ENCODE measurements at places on chromosomes 6 and 20.

- no peak for DNase-seq
These were observed 29.4 kb upstream of the CCR6 start for GRCh38 chr6:167093406-167093921.

- DNase-seq = no peak
These were observed 9.4 kb upstream of the NPBWR2 start for GRCh38 chr20:64116541-64117431.

DNA sequence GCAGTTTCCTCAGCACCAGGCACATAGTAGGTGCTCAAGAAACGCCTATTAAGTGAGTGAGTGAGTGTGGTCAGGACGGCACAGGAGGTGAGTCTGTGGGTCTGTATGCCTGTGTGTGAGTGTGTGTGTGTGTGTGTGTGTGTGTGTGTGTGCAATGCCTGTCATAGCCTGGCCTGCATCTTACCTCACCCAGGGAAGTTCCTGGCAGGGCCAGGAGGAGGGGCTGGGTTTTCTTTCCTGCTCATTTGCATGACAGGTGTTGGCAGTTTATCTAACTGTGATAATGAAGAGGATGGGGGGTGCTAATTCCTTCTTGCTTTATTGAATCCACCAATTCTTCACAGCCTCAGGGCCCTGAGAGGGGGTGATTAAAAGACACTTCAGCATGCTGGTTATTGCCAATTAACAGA lies 146.7 kb upstream of the MLN start:
- no peak for DNase-seq

DNA sequence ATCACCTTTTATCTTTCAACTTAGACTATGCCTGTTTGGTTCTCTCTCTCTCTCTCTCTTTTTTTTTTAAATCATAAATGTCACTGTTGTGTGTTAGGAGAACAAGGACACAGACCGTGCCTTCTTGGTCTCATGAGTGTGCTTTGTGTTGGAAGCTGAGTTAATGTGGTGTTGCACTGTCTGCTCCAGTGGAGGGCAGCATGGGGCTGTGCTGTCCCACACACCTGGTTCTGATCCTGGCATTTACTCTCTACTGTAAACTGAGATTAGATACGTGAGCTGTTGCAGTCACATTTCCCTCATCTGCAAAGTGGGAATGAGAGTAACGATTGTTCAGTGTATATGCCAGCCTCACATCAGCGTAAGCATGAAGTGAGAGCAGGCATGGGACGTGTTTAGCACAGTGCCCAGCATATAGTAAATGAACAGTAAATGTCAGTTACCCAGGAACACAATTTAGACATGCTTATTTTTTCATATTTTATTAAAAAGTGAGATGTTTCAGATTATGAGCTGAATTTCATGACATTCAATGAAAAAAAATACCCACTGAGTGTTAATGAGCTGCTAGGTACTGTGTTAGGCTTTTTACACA lies 161.1 kb downstream of the FARS2 start:
- DNase-seq = no peak

- no peak for DNase-seq
These were observed 125.3 kb upstream of the FOXO3 start for GRCh38 chr6:108435391-108435790.

GRCh38 chr20:36519012-36519719 lies 22.2 kb upstream of the MYL9 start:
- no peak for DNase-seq

GRCh38 chr6:40891686-40892085 lies 147.3 kb downstream of the UNC5CL start:
- DNase-seq = no peak

- no peak for DNase-seq
These were observed 273.5 kb upstream of the RUNX2 start for GRCh38 chr6:45054610-45055009.

All from activated T-helper 1 cell treated with anti-CD3 and anti-CD28 coated beads, Interleukin-2, amount 50 U/mL, for 16 hours (primary cell).